ENCODE measurements at places on chromosomes 3 and 15.

DNA sequence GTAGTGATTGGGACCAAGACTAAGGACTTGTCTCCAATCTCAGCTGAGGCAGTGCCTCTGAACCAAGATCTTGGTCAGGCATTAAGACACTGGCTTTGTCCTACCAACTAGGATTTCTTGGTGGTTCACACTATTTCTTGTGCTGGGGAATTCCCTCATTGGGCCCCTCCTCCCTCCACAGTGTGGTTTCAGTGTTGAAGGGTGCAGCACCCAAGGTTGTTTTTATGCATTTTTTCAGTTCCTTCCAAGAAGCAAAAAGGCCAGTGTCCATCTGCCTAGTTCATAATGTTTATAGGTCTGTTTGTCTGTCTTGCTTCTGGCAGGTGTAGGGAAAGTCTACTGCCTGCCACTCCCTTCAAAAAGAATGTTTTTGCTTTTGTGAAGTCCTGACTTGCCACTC is 10.6 kb upstream of the ITPKA start:
- no peak for DNase-seq

GRCh38 chr3:158790901-158791589 is 10.8 kb upstream of the MFSD1 start:
- peak; percentile 6 for DNase-seq

- DNase-seq, result no peak
Observed at GRCh38 chr3:13145131-13145825, 72.0 kb upstream of the IQSEC1 start.

- DNase-seq, result no peak
Observed at GRCh38 chr3:12615266-12615665, 48.7 kb downstream of the RAF1 start.

DNA sequence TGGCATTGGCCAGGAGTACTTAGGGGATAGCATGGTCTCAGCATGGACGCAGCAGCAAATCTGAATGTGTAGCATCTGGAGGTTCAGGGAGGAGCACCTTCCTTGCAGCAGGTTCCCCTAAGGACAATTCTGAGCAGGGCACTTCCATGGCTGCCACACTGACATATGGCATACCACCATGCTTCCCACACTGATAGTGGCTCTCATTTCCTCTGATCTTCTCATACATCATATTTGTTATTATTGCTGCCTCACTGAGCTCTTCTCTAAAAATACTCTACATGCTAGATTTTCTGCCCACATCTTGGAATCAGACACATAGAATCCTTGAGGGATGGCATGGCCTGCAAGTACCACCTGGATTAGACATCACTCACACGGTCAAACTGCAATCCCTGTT is 7.3 kb upstream of the MNS1 start:
- no peak for DNase-seq

- no peak for DNase-seq
Observed at GRCh38 chr3:96324087-96324486, 490.3 kb upstream of the EPHA6 start.

- no peak for DNase-seq
Observed at GRCh38 chr15:66101715-66102395, 151.7 kb downstream of the MEGF11 start.

DNA sequence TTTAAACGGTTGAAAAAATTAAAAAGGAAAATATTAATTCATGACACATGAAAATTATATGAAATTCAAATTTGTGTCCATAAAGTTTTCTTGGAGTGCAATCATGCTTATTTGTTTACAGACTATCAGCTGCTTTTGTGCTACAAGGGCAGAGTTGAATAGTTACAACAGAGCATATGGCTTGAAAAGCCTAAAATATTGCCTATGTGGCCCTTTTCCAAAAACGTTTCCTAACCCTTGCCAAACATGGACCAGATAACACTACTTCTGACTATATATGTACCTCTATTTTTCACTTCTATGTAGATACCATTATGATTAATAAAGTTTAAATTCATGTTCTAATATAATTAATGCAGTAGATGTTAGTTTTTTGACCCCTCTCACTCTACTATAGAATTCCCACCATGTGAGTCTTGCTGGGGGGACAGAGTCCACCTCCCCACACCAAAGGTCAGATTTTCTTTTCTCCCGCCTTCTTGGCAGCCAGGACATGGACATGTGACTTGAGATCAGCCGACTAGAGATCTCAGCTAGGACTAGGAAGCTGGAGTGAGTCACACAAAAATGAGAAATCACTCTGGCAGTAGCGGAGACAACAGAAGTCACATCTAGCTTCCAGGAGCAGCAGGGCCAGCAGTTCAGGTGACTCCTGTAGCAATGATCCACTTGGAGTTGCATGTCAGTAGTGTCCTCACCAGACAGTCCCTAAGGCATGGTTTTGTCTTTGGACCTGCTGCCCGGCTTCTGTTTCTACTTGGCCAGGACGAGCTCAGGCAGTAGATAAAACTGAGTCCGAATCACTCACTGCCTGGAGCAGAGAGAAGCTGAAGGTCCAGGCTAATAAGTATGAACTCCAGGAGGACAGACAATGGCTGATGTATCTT is 22.4 kb downstream of the CIAO2A start:
- DNase-seq, result no peak

DNA sequence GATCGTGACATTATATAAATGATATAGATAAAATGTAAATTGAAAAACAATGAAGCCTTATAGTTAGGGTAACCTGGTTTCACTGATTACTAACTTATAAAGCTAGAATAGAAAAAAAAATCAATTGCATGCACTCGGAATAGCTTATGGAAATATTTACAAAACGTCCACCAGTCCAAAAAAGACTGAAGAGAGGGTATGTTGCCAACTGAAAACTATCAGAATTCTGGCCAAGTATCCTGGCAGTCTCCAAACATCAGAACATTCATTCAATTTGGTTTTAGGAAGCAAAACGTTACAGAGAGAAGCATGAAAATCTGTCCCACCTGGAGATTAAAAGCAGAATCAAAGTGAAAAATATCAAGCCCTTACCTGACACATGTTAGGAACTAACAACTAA is 892.4 kb downstream of the ROBO1 start:
- DNase-seq, result no peak

DNA sequence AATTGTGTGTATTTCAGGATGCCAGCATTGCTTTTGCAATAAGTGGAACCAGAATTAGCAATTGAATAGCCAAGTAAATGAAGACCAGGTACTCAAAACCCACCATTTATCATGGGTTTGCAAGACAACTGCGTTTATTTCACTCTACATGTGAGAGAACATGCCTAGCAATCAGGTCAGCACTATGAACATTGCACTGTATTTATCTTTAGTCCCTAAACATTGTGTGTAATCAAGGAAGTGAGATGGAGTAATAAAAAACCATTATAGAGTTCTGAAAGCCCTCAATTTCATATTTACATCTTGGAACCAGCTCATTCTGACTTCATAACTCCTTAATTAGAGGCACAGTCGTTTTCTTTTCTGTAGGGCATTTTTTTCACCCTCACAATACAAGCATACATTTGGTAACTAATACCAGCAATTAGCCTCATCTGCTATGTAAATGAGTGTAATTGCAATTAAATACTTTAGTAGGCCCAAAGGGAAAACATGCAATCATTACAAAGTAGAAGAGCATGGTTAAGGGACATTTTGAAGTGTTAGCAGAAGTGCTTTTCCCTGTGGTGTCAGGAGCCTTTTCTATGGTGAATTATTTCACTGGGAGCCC is 153.1 kb upstream of the DPH6 start:
- no peak for DNase-seq

DNA sequence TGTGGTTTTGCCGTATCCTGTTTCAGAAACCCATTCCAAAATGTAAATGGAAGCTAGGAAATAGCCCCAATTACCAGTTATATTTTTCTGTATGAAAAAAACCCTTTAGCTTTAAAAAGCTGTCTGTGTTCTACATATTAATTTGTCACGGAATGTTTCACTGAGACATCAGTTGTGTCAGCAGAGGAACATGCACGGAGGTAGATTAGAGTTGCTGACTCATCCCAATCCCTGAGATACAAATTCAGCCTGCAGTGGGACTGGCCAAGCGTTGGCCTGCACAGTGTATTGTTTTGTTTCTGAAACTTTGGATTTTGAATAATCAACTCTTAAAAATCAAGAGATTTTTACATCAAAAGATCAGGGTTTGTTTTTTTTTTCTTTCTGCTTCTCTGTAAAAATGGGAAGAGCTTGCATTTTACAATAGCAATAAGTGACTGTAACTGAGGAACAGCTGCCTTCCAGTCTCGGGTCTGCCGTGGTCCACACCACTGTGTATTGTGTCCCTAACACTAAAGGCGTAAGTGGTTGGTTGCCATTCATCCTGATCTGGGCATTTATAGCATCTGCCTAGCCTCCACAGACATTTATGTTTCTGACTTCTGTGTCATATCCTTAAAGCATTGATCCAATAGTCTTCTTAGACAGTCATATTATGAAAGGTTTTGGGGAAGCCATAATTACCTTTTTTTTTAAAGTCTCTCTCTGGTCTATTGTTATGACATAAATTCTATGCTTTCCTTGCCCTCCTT is 218.1 kb downstream of the ADAMTSL3 start:
- DNase-seq, result no peak

DNA sequence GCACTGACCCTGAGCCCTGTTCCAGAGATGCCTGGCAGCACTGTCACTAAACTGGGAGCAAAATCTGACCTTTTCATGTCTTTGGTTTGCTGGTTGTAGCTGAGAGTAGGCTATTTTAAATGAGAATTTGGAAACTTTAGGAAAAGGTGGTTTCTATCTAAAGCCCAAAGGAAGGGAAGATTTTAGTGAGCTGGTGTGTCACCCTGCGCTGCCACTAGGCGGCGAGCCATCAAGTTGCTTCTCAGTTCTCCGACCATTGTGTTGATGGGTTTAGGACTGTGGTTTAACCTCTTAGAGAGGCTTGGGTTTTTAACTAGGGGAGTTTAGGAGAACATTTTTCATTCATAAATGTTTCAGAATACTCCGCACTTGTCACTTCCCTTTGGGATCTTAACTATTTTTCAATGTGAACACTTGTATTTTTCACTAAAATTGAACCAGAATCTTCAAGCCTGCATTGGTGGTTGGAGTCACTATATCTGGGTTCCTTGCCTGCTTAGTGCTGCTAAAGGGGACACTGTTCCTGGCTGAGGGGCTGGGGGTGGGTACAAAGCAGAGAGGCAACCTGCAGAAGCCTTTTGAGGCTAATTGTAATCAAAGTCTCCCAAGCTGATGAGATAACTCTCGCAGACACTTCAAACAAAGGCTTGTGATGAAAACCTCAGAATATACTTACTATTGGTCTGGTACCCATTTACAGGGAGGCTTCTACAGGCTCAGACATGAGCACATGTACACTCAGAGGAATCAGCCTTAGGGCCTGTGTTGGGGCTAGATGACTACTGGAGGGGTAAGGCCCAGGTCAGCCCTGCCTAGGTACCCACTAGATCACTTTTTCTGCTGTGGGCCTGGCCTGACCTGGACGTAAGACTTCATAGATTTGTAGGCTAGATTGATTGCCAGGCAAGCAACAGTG is 16.8 kb downstream of the EXOSC7 start:
- DNase-seq, result peak; percentile 17

DNA sequence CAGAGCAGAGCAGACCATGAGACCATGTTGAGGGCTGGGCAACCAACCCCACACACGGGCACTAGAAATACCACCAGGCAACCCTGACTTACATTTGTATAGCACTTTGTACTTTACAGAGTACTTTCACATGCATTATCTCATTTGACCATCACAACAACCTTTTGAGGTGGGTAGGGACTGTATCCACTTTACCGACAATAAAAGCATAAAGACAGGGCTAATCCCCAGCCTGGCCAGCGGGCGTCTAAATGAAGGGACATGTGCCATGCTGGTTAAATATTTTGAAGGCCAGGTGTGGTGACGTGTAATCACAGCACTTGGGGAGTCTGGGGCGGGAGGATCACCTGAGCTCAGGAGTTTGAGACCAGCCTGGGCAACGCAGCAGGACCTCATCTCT is 23.6 kb downstream of the RASGRP1 start:
- DNase-seq, result no peak

GRCh38 chr3:52119099-52119498 is 35.1 kb downstream of the POC1A start:
- DNase-seq, result no peak

DNA sequence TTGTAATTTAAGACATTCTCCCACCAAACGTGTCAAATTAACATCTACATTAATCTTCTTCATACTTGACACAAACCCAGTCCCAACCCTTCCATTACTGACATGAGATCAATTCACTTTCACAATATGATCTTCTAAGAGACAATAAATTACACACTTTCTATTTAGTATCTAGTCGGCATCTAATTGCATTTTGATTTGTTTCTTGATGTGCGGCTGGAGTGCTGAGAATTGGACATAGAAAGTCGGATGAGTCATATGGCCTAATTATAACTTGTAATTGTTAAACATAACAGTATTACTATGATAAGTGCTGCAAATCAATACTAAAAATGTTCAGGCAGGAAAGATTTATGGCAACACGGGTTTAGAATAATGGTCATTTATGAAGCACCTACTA is 78.4 kb upstream of the RORA start:
- DNase-seq, result no peak

- no peak for DNase-seq
Observed at GRCh38 chr3:31934866-31935265, 46.2 kb downstream of the OSBPL10 start.
